Stimulated activated CD8-positive, alpha-beta memory T cell treated with anti-CD3 and anti-CD28 coated beads, Interleukin-7, amount 100 ng/mL, for 4 hours (primary cell): ENCODE measurements at places on chromosomes 1 and 21.
A peak's percentile ranks its signal among the peaks of the same experiment; 100 is the strongest.

- no peak for DNase-seq
Observed at GRCh38 chr1:179094818-179095217, 12.9 kb downstream of the TOR3A start.

GRCh38 chr1:111483876-111484275, 10.1 kb downstream of the C1orf162 start:
- no peak for DNase-seq

GRCh38 chr1:3275471-3276340, 178.8 kb upstream of the ARHGEF16 start:
- DNase-seq = no peak

DNA sequence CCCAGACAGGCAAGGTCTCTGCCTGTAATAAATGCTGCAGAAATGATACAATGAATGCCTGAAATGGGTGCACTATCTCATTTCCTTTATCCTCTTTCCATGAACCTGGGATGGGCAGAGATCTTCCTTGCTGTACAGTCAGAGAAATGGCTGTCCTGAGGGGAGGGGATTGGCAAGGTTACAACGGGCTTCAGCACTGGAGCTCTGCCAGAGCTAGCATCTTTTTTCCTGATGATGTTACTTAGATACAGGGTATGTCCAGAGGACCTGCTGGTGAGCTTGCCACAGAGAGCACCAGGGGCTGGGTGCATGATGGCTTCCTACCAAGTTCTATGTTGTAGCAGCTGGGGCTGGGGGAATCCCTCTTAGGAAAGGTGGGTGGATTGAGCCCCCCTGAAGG, 115.1 kb downstream of the PLXNA2 start:
- DNase-seq = no peak

DNA sequence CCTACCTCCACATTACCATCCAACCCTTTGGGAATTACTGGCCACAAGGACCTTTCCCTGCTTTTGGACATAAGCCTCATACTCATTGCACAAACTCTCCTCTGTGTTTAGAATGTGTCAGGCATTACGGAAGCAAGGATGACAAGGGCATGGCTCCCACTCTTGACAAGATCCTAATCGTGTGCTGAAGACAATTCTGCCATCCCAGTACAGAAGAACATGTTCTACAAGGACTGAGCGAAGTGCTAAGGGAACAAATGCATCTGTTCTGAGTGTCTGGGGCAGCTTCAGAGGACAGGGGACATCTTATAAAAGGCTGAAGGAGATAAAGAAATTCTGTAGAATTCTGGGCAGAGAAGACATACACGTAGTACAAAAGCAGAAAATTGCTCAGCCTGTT, 378.5 kb upstream of the CAMK1G start:
- DNase-seq = no peak

- no peak for DNase-seq
Observed at GRCh38 chr1:112906150-112906698, 49.8 kb downstream of the SLC16A1 start.

DNA sequence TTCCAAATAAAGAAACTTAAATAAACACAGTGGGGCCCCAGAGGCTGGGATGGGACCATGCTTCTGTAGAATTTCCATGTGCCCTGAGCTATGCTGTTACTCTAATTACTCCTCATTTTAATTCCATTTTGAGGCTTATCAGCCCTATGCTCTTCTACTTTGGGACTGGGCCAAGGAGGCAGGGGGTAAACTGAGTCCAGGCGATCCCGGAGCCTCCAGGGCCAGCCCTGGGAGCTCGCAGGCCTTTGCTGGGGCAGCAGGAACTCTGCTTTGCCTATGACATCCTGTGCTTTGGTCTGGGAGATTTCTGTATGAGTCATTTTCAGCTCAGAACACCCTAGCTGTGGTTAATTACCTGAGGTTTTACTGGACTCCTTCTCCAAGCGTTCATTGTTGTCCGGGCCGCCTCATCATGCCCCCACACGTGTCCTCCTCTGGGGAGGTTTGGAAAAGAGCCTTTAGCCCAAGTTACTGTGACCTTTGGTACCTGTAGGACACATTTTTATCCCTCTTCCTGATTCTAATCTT, 95.7 kb downstream of the RHOU start:
- no peak for DNase-seq

GRCh38 chr1:44946725-44947062, 39.7 kb downstream of the EIF2B3 start:
- no peak for DNase-seq

GRCh38 chr1:234078143-234078542, 173.7 kb downstream of the SLC35F3 start:
- DNase-seq = no peak

- no peak for DNase-seq
Observed at GRCh38 chr1:6785728-6786505, 663 bp downstream of the CAMTA1 start.

GRCh38 chr1:24643363-24644099, 429 bp downstream of the SRRM1 start:
- no peak for DNase-seq

DNA sequence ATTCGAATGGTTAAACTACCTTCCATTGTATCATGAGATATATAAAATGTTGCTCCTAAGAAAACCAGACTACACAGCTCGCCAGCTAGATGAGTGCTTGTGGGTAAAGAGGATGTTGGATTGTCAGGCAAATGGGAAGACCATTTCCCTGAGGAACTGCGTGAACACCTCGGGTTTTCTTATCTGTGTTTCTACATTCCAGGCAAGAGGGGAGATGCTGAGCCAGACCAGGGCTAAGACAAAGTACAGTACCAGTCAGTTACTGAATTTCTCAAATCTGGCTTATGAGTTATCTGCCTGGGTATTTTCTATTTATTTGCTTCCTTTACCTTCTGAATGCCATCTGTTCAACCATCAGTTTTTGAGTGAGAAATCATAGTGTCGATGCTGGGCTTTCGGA, 170.8 kb downstream of the PLA2G4A start:
- DNase-seq = no peak

DNA sequence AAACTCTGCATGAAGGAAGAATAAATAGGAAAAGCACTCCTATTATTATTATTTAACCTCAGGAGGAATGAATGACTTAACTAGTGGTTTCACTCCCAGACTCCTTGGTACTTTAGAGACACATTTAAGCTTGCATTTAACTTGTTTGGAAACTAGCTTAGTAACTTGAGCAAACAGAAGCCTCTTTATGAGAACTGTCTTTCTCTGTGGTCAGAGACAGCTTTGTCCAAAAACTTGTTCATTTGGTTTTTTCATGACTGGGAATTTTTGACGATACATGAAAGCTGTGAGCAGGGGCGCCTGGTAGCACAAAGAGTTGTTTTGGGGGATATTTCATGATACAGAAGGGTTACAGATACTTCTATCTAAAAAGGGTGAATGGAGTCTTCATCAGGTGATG, 33.6 kb upstream of the VTCN1 start:
- DNase-seq = no peak

DNA sequence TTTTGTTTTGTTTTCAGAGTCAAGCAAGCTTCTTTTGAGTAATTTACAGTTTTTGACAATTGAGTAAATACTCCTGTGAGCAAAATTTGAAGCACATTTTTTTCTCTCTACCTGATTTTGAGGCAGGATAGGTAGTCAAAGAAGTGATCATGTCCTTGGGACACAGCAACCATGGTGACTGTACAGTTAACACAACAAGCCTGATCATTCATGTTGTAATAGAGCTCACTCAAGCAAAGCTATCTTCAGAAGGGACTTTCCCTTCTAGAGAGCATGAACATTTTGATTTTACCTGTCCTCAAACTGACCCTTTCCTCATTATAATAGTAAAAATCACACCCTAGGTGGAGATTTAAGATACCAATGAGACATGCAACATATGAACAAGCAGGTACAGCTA, 126.5 kb upstream of the KCNK1 start:
- DNase-seq = no peak

DNA sequence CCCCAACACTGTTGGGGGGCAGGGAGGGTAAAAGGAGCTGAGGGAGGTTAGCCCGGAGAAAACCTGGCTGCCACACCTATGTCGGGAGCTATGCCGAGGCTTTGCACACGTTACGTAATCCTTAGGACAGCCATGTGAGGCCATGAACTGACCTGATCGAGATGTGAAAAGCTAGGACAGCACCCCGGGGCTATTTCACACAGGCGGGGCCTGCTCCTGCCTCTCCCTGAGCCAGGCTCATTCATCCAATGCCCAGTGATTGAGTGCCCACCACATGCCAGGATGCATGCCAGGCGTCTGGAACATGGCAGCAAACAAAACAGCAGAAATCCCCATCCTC, 30.2 kb downstream of the LDLRAP1 start:
- DNase-seq = no peak

GRCh38 chr1:48266576-48266975, 44.1 kb downstream of the SLC5A9 start:
- DNase-seq = no peak

- DNase-seq = no peak
Observed at GRCh38 chr1:210711825-210712612, 383.3 kb downstream of the HHAT start.

GRCh38 chr1:24351247-24351646, 32.1 kb downstream of the GRHL3 start:
- no peak for DNase-seq

GRCh38 chr1:6105763-6106162, 60.1 kb downstream of the KCNAB2 start:
- no peak for DNase-seq

DNA sequence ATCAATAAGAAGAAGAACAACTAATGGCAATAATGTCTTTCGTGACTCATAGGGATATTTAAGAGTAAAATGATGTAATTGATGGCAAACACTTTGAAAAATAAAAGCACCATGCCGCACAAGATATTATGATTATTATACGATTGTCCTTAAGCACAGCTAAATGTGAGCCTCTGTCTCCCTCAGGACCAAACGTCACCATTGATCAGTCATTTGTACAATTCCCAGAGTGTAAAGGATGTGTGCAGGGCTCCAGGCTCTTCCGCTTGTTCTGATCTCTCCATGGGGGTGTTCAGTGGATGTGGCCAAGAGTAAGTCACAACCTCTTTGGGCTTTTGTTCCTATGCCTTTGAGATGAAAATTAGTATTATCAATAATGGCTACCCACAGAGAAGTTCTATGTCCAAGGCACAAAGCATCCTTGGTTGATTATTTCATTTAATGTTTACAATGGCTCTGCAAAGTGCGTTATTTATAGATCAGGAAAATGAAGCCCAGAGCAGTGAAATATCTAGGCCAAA, 17.7 kb upstream of the C1orf87 start:
- DNase-seq = no peak

- DNase-seq = no peak
Observed at GRCh38 chr1:174931214-174931613, 68.5 kb upstream of the CACYBP start.

DNA sequence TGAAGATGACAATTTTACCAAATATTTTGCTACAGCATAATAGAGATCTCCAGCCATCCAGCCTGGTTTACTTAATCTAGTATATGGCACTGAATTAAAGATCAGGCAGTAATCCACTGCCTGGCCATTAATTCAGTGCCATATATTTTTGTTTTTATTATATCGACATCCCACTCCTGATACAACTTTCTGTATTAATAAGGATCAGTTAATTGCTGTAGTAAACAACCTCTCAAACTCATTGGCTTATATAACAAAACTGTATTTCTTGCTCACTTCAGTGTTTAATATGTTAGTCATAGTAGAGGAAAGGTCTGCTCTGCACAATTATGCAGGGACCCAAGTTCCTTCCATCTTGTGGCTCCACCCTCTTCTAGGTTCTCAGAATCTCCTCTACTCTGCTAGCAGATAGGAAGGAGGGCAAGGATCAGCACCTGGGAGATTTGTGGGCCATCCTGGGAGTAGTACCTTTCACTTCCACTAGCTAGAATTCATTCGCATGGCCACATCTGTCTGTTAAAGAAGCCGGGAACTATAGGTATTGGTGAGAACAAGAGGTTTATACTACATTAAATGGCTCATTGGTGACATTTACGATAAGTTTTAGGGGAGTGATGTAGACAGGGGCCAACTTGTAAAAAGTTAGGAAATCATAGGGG, 3.6 kb upstream of the ZDHHC18 start:
- DNase-seq = no peak

- DNase-seq = peak; percentile 20
Observed at GRCh38 chr1:28926629-28927265, 12.4 kb downstream of the EPB41 start.

DNA sequence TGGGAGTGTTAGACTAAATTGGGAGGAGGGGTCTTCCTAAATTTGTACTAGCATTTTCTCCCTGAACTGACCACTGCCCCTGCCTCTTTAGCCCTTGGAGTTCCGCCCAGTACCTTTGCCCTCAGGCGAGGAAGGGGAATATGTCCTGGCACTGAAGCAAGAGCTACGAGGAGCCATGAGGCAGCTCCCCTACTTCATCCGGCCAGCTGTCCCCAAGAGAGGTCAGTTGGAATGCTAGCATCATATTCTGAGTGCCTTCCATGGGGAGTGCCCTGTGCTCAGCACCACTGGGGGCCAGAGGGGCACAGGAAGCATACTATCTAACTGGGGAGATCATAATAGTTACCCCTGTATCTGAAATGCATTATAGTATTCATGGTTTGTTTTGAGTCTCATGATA, 10.7 kb downstream of the POLR3GL start:
- no peak for DNase-seq

GRCh38 chr1:155086128-155086741, 7.6 kb downstream of the EFNA3 start:
- DNase-seq = peak; percentile 49

DNA sequence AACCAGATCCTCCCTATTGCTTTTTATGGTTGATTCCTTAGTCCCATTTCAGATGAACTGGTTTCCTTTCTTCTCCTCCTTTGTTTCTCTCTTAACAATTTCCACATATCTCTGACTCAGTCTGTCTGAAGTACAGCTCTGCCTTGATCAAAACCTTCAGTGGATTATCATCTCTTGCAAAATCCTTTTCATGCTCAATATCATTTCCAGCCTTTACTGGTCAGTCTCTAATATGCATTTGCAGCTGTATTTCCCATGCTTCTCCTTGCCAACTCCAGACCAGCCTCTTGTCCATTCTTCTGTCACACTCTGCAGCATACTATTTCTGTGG, 72.2 kb downstream of the SNX7 start:
- DNase-seq = no peak

DNA sequence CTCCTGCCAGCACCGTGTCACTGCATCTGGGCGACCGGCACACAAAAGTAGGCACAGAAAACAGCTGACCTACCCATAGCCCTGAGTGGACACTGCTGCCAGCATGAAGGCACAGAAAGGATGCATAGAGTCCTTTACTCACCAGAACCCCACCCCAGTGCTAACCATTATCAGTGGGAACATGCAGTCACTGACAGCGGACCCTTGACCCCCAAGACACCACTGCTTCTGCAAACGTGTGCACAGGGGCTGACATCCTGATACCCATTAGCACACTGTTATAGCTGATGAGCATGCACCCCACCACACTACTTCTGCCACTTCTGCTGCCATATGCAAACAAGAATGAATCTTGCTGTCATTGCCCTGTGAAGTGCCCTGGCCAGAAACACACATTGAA, 953.0 kb upstream of the NCAM2 start:
- DNase-seq = no peak
